Smooth muscle cell of the umbilical artery (primary cell): ENCODE measurements at places on chromosomes 5 and 9. TPM values are rescaled to one million over a fixed set of nuclear protein-coding genes. Genes with fewer than 3 reads are reported as not detected.

TEX48 gene
- not detected in 2 replicates for total RNA-seq

GNA14 gene
- total RNA-seq: 0.05 TPM in 1 of 2 replicates, not detected in the other

GPR151 gene
- not detected in 2 replicates for total RNA-seq

SLC34A3 gene
- total RNA-seq: under 0.01 TPM in 1 of 2 replicates, not detected in the other

PRRX2 gene
- total RNA-seq: 0.14 and 0.59 TPM in 2 replicates

LTC4S gene
- total RNA-seq: 0.59 and 1.0 TPM in 2 replicates

SH3RF2 gene
- total RNA-seq: 1.5 and 7.7 TPM in 2 replicates

C5 gene
- total RNA-seq: 1.5 and 3.0 TPM in 2 replicates

FAM78A gene
- total RNA-seq: 0.74 and 0.89 TPM in 2 replicates

EIF4E1B gene
- not detected in 2 replicates for total RNA-seq

CREBRF gene
- total RNA-seq: 10.0 and 15.7 TPM in 2 replicates

GPR150 gene
- under 0.01 and 0.28 TPM in 2 replicates for total RNA-seq

PCDHB15 gene
- 0.28 and 0.59 TPM in 2 replicates for total RNA-seq

CHSY3 gene
- total RNA-seq: 43.7 and 53.7 TPM in 2 replicates

TGFBR1 gene
- 160 and 247 TPM in 2 replicates for total RNA-seq

SYNPO gene
- total RNA-seq: 15.4 and 19.0 TPM in 2 replicates

SGCD gene
- 12.7 and 31.2 TPM in 2 replicates for total RNA-seq

SPEF2 gene
- total RNA-seq: 3.6 and 4.5 TPM in 2 replicates

PFN3 gene
- not detected in 2 replicates for total RNA-seq

GFRA3 gene
- total RNA-seq: not detected in 2 replicates

INSL6 gene
- total RNA-seq: not detected in 2 replicates

PTGER4 gene
- total RNA-seq: 1.5 and 2.7 TPM in 2 replicates

IL3 gene
- total RNA-seq: not detected in 2 replicates

MAMDC4 gene
- 2.7 and 4.0 TPM in 2 replicates for total RNA-seq

C5orf15 gene
- total RNA-seq: 77.9 and 89.1 TPM in 2 replicates

ADAMTS16 gene
- 3.9 and 10.7 TPM in 2 replicates for total RNA-seq

IL13 gene
- not detected in 2 replicates for total RNA-seq

SH3TC2 gene
- total RNA-seq: 1.2 TPM in 2 replicates

SRD5A1 gene
- 9.5 and 30.7 TPM in 2 replicates for total RNA-seq

PCDHA2 gene
- total RNA-seq: 0.05 TPM in 1 of 2 replicates, not detected in the other

PCDHGA2 gene
- 3.5 and 3.9 TPM in 2 replicates for total RNA-seq

PAM gene
- 513 and 529 TPM in 2 replicates for total RNA-seq

N4BP3 gene
- total RNA-seq: under 0.01 and 0.46 TPM in 2 replicates

MCC gene
- total RNA-seq: 58.4 and 95.9 TPM in 2 replicates

FOXD1 gene
- total RNA-seq: 10.7 and 39.3 TPM in 2 replicates

BTNL8 gene
- total RNA-seq: not detected in 2 replicates
